ENCODE measurements at places on chromosomes 5 and 9. TPM values are rescaled to one million over a fixed set of nuclear protein-coding genes. Genes with fewer than 3 reads are reported as not detected.

Gene HNRNPAB
- total RNA-seq, result 180 TPM

Gene RABGAP1
- total RNA-seq, result 96.4 TPM

Gene IL13
- total RNA-seq, result not detected

Gene CDC25C
- not detected for total RNA-seq

DNA sequence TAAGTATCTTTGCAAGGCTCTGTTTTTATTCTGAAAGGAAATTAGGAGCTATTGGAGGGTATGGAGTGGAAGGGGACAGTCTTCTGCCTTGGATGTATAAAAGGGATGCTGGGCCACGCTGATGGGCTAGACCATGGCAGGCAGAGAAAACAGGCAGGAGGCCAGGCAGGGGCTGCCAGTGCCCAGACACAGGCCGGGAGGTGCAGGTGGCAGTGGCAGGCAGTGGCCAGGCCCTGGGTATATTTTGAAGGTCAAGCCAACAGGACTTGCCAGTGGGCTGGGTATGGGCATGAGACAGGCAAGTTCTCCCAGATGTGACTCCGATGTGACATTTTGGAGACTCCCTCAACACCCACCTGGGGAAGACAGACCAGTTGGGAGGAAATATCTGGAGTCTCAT, 131.9 kb downstream of the KCNIP1 start:
- no peak for DNase-seq

GRCh38 chr9:78775696-78776295, 478.9 kb downstream of the PSAT1 start:
- no peak for DNase-seq

- no peak for DNase-seq
These were observed 253.5 kb downstream of the SEC61B start for GRCh38 chr9:99475401-99476065.

- DNase-seq, result no peak
These were observed 9.4 kb downstream of the JAKMIP2 start for GRCh38 chr5:147773139-147773538.

DNA sequence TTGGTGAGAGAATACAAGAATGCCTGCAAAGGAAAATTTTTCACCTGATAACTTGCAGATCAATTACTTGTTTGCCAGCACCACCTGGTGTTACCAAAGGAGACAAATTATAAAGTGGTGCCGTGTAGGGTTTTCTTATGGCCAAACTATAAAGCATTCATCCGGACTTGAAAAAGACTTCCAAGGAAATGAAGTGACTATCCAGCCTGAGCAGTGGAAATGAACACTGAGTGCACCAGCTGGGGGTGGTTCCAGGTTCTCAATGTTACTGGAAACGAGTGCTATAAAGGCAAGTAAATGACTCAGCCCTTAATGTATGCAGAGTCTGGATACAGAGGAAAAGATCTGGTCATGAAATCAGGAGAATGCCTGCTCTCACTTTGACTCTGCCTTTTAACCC, 113.1 kb downstream of the DNAH5 start:
- DNase-seq, result no peak

GRCh38 chr9:93156475-93157008, 22.5 kb upstream of the NINJ1 start:
- no peak for DNase-seq

DNA sequence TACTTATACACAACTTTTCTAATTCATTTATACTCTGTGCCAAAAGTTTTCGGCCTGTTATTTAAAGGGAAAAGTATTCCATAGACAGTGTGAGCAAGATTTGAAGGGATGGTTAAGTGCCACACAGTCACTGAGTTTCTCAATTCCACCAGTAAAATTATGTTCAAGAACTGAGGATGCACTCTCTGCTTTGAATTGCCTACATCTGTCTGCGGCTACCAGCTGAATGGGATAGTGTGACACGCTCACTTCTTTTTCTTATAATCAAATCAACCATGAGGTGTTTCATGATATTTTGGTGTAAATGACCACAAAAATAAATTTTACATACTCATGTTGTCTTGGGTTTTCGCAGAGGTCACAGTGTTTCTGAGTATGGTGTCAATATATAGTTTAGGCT, 218.4 kb upstream of the TMEM161B start:
- DNase-seq, result no peak

DNA sequence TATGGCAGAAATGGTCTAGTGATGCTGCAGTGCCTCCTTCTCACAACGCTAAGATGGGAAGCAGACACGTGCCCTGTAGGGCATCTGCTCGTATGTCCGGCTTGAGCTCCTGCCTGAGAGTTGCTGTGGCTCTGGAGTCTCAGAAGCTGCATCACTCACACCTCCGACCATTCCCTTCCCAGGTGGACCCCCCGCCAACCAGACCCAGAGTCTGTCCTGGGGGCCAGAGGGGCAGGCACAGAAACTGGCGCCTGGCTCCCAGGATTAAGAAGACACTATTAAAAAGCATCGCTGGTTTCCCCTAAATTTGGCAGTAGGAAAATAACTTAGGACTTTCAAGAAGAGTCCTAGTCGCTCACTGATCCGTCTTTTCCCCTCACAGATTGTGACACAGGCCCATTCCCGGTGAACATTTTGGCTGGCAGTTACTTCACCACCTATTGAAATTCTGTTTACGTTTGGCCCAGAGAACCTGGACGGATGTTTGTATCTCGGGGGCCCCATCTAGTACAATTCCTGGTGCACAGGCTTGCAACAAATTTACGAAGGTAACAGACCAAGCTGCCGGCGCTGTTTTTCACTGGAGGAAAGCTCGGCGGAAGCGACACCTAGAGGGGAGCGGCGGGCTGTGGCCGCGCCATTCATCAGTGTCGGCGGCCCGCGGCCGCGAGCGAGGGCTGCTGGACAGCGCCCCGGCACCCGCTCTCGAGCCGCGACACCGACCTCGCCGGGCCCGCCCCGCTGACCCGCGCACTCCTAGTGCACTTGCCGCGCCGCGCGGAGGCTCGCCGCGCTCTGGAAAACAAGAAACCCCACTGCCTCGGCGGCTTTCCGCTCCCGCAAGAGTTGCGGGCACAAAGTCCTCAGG, 1.6 kb downstream of the FSTL4 start:
- DNase-seq, result peak; percentile 77

GRCh38 chr5:95727764-95728191, 3.4 kb upstream of the RHOBTB3 start:
- DNase-seq, result no peak

All from ureter (tissue), 1 donor.